Cerebellar cortex (tissue), 1 donor: ENCODE measurements at places on chromosomes 4 and X.
A peak's percentile ranks its signal among the peaks of the same experiment; 100 is the strongest.

DNA sequence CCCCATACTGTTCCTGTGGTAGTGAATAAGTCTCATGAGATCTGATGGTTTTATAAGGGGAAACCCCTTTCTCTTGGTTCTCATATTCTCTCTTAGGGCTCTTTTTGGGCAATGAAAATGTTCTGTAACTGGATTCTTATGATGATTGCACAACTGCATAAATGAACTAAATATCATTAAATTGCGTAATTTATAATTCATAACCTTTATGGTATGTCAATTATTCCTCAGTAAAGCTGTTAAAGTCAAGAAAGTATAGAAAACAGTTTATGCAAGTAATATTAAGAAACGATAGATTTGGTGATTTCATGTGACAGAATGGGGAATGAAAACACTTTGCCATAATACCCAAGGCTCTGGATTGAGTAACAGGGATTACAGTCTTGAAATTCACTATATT is 33.5 kb upstream of the SPANXD start:
- no peak for DNase-seq

GRCh38 chrX:79153348-79153747 is 8.9 kb downstream of the GPR174 start:
- no peak for DNase-seq

GRCh38 chrX:97389761-97390192 is 506.1 kb downstream of the RPA4 start:
- DNase-seq = no peak

DNA sequence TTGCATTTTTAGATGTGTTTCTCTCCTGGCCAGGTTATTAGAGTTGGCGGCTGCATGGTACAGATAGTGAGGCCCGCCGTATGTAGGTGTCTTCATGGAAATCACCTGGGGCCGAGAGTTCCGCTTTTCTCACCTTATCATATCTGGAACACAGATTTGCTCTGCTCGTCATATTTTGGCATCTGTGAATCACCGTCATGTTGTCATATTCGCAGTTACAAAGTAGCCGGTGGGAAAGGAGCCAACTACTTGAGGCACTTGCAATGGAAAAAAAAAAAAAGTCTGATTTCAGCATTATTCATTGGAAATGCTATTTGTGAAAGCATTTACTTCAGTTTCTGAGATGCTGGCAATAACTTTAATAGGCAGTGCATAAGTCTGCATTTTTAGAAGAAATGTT is 1715.2 kb upstream of the TENM3 start:
- no peak for DNase-seq

DNA sequence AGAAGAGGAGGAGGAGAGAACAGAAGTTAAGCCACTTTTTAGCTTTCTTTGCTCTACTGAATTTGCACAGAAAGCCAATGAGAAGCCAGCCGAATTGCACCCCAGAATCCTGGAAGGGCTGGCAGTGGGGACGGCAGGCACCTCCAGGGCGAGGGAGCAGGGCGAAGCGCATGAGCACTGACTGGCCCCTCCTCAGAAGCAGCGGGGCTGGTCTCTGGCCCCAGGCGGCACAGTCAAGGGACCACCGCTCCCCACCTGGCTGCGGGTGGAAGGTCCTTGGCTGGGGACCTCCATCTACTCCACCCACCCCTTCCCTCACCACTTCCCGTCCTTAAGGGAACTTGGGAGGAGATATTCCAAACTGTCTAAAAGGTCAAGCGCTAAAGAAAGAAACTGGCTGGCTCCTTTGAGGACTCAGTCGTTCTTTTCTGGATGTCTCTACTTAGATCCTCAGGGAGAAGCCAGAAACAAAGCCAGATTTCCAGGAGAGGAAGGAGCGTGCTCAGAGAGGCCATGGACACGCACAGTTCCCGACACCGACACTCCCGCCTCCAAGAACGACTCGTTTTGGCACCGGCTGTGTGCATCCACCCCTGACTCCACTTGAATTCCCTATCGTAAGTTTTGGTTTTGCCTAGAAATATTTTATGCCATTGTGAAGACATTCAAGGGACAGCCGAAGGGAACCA is 59.5 kb upstream of the CRMP1 start:
- no peak for DNase-seq

DNA sequence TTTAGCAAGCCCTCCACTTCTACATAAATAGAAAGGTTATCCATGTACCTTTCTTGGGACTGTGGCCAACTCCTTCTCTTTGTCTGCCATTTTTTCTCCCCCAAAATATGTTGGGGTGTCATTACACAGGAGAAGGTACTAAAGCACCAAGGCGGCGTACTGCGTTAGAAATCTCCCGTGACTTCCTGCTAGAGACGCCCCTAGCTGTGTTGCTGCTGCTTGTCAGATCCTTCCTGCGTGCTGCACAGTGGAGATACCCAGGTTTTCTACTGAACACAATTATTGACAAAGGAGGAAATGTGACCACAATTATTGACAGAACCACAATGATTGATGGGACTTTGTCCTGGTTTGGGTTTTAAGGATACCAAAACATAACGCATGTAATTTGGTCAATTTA is 97.7 kb downstream of the EFHC2 start:
- no peak for DNase-seq

DNA sequence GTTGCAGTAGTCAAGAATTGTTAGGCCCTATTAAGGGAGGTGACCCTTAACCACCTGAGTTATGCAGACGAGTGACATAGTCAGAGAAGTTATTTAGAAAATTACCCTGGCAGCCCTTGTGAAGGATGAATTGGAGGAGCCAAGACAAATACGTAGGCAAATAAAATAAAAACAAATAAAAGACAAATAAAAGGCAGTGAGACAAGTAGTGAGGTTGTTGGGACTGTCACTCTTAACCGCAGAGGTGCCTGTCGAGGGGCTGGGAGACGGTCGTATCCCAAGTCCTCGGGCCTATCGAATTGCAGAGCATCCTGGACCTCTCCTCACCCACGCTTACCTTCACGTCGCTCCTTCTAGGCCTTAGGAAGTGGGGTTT is 58.0 kb upstream of the ZC4H2 start:
- no peak for DNase-seq

GRCh38 chr4:54005475-54005874 is 58.9 kb downstream of the CHIC2 start:
- no peak for DNase-seq

- no peak for DNase-seq
Observed at GRCh38 chr4:81106150-81106549, 75.6 kb downstream of the BMP3 start.

DNA sequence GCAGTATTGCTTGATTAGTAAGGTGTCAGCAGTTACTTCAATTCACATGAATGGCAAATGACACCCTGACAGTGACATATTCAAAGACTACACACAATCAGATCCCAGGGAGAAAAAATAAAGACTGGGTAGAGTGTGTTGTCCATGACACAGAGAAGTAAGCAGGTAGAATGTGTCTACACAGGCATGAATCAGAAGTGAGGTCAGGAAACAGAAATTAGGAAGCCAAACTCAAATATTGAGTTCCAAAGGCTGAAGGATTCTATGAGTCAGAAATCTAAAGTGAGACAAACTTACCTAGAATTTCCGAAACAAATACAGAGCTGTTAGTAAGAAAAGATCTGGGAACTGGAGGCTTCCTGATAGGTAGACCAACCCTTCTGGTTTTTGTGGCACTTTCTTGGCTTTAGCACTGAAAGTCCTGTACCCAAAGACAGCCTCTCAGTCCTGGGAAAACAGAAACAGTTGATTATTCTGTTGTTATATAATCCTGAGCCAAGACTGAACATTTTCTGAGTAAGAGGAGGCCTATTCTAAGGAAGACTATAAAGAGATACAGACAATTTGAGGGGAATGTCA is 24.3 kb upstream of the GLRA2 start:
- no peak for DNase-seq

GRCh38 chrX:153974003-153974725 is 1.6 kb downstream of the TMEM187 start:
- DNase-seq = no peak

DNA sequence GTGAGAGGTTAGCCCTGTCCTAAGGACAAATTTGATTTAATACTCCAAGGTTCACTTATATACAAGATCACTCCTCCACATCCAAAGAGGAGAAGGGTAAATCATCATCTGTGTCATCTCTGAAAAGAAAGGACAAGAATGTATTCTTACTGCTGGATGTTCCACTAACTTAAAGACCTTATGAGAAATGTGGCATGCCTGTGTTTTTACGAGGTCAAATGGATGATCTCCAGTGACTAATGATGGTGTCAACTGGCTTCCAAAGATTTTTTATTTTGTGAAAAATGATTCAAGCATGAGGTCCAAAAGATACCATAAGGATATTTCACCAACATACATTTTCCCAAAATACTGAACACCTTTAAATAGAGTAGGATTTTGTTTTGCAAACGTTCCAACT is 143.4 kb downstream of the PTCHD1 start:
- DNase-seq = no peak

DNA sequence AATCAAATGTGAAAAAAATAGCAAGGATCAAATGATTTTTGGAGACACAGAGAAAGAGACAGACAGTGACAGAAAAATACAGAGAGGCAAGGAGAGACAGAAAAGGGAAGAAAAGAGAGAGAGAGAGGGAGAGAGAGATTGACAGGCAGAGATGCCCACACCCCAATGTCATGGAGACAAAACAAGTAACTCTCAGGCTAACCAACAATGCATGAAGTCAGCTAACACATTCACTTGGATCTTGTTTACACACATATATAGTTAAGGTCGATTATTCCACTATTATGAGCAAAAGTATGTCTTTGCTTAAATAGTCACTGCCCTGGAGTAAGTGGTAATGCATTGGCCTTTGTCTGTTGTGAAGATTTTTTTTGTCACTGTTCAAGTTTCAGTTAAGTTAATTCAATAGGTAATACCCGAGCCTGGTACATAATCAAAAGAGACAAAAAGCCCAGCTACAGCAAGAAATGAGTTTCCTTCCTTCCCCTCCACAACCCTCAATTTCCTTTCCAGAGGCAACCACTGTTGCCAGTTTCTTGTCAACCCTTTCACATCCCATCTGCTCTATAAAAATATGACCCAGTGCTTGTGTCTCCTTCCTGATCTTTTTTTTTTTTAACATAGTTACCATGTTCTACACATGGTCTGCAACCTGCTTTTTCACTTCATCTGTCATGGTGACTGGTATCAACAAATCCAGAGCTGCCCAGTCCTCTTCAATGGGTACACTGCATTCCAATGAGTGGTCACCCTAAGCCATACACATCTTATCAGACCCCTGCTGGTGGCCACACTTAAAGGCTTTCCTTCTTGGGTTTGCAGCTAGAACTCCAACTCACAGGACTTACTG is 52.1 kb downstream of the PROM1 start:
- DNase-seq = no peak

DNA sequence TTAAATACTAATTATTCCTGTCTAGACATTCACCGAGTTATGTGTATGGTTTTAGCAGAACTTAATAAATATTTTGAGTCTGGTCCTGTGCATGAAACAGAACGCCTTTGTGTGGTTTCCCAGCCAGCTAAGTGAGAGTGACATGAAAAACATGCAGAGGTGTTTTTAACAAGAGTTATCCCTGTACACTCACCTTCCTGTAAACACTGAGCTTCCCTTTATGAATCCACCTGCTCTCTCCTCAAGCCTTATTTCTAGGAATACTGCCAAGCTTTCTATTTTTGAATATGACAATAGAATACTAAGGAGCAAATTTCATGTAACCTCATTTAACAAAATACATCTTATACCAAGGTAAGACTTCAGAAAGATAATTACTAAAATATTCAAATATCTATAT is 270.3 kb upstream of the CTSO start:
- DNase-seq = no peak

DNA sequence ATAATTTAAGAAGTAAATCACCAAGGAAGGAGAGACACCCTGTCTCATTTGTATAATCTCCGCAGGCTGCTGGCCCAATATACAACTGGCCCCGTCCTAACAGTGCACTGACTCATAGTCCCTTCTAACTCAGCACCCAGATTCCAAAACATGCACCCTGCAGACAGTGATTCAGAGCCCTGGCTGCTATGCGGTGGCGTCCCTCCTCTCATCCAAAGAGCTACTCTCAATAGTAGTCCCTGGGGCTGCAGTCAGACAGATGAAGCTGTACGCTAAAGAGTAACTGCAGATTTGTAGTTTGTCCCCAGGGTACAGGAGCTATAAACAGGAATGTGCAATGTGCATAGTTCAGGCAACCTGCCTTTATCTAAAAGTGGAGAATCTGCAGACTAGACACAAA is 23.0 kb downstream of the GABRA3 start:
- no peak for DNase-seq

DNA sequence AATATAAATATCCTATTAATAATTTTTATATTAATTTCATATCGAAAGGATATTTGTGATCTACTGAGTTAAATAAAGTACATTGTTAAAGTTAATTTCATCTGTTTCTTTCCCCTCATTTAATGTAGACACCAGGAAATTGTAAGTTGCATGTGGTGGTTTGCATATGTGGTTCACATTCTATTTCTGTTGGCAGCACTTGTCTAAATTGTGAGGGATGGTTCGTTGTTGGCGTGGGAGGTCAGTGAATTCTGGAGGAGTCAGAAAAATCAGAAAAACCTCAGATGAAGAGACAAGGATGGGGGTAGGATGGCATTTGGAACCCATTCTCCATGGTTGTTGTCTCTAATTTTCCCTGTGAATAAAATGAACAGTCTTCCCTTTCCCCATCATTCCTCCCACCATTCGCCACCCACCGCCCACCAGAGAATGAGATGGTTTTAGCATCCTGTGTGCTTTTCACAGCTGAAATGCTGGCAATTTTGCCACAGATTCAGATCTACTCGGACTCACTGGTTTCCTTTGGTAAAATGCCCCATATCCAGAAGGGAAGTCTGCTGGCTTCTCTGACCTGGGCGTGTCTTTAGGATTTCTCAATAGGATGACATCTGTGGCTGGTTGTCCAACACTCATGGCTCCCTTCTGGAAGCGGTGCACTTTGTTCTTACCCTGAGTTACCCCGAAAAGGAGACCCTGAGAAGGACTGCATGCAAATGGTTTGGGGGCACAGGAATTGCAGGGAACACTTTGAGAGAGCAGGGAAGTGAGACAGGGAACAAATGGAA is 52.3 kb downstream of the LGI2 start:
- no peak for DNase-seq

DNA sequence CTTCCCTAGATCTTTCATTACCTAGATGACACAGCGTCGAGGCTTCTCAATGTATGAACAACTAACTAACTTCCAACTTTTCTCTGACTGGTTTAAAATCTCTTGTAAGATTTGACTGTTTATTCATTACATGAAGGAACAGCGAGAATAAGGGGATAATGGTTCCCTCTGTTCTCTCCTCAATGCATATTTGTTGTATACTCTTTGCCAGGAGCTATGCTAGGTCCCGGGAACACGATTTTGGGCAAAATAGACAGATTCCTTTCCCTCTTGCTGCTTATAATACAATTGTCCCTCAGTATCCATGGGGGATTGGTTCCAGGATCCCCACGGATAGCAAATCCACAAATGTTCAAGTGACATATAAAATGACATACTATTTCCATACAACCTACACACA is 1020.0 kb downstream of the DMD start:
- no peak for DNase-seq

- DNase-seq = peak; percentile 45
Observed at GRCh38 chr4:41887821-41888686, 47.2 kb upstream of the TMEM33 start.

GRCh38 chr4:121696170-121696580 is 605 bp downstream of the ANXA5 start:
- DNase-seq = peak; percentile 31

GRCh38 chr4:38920677-38921076 is 53.1 kb downstream of the FAM114A1 start:
- no peak for DNase-seq

GRCh38 chr4:124083711-124084110 is 628.8 kb downstream of the ANKRD50 start:
- DNase-seq = no peak
